NCI-H1694 treated with DMSO at 0.1 percent for 48 hours (cell line): ENCODE measurements at places on chromosomes 11 and 22.

GRCh38 chr22:50139843-50140415 lies 30.6 kb upstream of the PANX2 start:
- no peak for DNase-seq

GRCh38 chr11:72274435-72274834 lies 30.5 kb upstream of the PHOX2A start:
- no peak for DNase-seq

- peak; percentile 65 for DNase-seq
These were observed 68.7 kb upstream of the ASPHD2 start for GRCh38 chr22:26360169-26360885.

GRCh38 chr11:69654660-69655478 lies 13.9 kb downstream of the CCND1 start:
- no peak for DNase-seq

DNA sequence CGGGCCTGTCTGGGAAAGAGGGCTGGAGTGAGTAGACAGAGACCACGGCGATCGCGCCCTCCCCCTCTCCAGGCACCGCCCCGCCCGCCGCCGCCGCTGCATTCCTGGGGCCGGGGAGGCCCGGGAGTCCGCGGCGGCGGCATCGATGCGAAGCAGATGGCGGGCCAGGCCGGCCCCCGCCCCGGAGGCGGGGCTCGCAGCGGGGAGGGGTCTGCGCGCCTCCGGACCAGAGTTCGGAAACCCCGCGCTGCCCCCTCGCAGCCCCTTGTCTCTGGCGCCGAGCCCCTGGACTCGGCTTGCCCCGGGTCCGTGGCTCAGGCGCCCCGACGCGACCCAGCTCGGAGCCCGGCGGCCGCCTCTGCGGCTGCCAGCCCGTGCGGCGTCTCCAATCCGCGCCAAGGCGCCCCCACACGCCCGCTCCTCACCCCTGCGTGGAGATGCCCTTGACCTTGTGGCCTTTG lies 1.3 kb downstream of the SCARF2 start:
- no peak for DNase-seq

GRCh38 chr11:35274909-35275785 lies 136.2 kb downstream of the CD44 start:
- DNase-seq, result peak; percentile 15

GRCh38 chr22:29197096-29197495 lies 8.6 kb upstream of the EMID1 start:
- no peak for DNase-seq

DNA sequence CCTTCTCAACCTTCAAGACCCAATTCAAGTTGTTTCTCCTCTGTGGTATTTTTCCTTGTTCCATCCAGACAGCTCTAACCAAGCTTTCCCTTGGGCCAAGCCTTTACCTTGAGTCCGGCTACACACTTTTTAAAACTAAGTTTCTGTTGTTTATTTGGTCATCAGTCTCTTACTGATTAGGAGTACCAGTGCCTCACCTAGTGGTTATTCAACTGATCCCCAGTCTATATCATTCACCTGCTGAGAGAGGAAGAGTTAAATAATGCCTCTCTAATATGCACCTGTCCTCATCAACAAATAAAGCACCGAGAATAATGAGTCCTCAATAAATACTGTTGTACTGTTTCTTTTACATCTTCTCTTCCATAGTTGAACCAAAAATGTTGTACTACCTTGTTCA lies 160.8 kb downstream of the MSANTD4 start:
- no peak for DNase-seq

DNA sequence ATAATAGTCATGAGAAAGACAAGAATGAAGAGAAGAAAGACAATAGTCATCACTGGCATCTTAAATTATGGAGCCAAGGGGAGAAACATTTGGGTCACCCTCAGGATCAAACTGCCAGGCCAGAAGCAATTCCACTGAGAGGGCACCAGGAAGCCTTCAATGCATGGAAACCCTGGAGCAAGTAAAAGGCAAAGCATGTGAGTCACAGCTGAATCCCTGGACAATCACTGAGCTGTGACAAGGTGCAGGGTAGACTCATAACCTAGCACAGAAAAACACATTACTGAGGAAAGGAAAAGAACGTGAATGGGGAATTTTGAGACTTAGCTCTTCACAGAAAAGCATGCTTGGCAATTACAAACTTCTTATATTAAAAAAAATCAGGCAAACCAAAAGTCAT lies 1.6 kb downstream of the KCNJ1 start:
- no peak for DNase-seq

DNA sequence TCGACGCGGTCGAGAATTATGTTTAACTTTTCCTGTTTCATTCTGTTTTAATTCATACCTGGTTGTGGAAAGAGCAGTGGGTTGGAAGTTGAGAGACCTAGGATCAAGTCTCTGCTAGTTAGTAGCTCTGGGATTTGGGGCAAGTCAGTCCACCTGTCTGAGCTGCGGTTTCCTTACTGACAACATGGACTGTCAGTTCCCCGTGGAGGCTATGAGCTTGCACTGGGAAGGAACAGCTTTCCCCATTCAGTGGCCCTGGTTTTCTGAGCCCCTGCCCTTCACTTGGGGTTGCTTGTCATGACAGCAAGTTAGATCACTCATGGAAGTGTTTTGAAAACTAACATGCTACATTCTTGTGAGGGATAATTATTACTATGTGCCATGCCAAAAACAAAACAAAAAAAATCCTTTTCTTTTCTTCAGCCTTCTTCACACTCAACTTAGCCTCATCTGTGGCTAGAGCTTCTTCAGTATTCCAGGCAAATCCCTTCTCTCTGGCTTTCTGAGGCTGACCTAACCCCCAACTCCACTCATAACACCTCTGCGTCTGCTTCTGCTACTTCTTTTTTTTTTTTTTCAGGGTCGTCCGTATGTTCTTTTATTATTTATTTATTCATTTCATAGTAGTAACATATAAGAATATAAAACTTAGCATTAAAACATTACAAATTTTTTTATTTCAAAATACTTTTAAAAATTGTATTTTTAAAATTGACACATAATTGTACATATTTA lies 43.0 kb upstream of the ZBED5 start:
- DNase-seq, result no peak

DNA sequence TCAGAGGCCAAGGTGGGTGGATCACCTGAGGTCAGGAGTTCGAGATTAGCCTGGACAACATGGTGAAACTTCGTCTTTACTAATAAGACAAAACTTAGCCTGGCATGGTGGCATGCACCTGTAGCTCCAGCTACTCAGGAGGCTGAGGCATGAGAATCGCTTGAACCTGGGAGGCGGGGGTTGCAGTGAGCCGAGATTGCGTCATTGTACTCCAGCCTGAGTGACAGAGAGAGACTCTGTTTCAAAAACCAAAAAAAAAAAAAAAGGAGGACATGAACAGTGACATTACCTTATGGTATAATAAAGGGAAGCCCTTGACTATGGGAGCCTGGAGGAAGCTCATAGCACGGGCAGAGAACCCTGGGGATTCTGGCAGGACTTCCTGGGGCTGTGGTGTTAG lies 16.5 kb upstream of the PLEKHB1 start:
- no peak for DNase-seq

GRCh38 chr11:130454491-130455252 lies 6.2 kb downstream of the ADAMTS15 start:
- DNase-seq, result no peak

GRCh38 chr11:93959663-93960062 lies 61.5 kb upstream of the HEPHL1 start:
- no peak for DNase-seq

- DNase-seq, result no peak
These were observed 13.5 kb downstream of the DCPS start for GRCh38 chr11:126317432-126317755.

DNA sequence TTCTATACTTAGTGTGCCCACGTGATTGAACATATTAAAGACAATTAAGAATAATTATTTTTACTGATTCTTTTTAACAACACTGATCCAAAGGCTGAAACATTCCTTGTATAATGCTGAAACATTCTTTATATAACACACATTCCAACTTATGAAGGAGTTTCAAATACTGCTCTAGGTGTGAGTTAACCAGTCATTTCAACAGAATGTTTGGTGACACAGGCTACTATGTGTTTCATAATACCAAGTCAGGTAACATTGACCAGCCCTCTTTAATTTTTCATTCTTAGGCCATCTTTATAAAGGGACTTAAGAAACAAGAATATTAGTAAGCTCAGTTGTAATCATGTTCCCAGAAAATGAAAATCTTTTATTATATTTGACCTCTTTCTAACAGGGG lies 136.6 kb downstream of the ELP4 start:
- DNase-seq, result no peak

DNA sequence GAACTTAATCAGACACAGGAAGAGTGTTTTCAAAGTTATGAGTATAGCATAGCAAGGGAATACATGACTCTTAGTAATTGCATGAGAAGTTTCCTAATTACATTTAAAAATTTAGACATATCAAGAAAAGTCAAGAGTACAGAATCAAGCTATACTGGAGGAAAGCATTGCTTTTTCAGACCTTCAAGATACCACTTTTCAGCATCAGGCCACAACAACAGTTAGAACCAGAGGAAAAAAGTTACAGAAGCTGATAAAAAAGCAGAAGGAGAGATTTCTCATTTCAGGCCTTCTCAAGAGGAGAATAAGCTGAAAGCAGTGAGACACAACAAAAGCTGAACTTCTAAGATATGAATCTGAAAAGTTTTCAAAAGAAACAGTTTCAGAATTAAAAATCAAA lies 28.1 kb upstream of the QSER1 start:
- DNase-seq, result no peak

DNA sequence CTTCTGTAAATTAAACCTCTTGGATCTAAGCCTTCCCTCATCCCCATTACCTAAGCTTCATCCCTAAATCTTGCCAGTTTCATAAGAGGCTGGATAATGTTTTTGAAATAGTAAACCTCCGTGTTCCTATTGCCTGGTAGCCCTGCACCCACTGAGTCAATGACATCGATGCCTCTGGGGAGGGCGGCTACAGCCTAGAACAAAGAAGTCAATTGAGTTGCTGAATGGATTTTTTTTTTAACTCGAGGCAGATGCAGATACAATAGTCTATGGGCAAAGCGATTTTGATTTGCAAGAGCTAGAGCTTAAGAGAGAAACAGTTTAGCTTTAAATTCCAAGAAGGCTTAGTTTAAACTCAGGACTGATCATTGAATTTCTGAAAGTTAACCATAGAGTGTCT lies 121.3 kb downstream of the NECTIN1 start:
- DNase-seq, result no peak

GRCh38 chr22:41366323-41367029 lies 15.3 kb upstream of the TEF start:
- DNase-seq, result peak; percentile 79

- DNase-seq, result no peak
These were observed 246.6 kb upstream of the PLET1 start for GRCh38 chr11:112507281-112507680.

DNA sequence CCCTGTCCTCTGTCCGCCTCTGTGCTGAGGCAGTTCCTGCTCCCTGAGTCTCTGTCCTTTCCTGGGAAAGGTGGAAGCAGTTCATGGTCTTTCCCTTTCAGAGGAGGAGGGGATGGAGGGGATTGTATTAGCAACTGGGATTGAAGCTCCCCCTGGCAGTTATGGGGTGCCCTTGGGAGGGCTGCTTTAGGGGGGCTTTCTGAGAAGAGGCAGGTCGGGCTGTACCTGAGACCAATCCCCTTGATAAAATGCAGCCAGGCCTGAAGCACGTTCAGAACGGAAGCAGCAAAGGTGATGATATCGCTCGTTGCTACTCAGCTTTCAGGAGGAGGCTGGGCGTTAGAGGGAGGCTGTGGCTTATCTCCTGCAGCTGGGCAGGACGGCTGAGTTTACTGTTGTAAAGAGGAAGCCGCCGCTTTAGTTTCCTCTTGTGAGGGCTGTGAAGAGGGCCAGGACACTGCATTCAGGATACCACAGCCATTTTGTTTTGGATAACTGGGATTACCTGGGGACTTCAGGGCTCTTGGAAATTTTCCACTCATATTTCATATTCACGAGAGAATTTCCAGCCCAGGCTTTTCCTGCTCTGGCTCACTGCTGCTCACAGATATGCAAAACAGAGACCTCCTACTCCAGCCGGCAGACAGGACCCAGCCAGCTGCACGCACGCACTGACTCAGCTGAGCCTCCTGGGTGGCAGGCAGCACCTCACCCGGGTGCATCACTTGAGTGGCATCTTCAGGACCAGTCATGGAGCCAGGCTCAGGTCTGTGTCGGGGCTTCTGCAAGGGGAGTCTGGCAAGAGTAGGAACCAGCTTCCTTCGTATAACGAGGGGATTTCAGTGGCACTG lies 798 bp downstream of the AMPD3 start:
- DNase-seq, result peak; percentile 34

- no peak for DNase-seq
These were observed 288.5 kb downstream of the MN1 start for GRCh38 chr22:27513021-27513420.

GRCh38 chr11:78727816-78728215 lies 153.2 kb upstream of the NARS2 start:
- DNase-seq, result no peak

- no peak for DNase-seq
These were observed 47.5 kb downstream of the IGLL5 start for GRCh38 chr22:22935056-22935545.

- no peak for DNase-seq
These were observed 5.4 kb downstream of the CRY2 start for GRCh38 chr11:45852712-45853101.

DNA sequence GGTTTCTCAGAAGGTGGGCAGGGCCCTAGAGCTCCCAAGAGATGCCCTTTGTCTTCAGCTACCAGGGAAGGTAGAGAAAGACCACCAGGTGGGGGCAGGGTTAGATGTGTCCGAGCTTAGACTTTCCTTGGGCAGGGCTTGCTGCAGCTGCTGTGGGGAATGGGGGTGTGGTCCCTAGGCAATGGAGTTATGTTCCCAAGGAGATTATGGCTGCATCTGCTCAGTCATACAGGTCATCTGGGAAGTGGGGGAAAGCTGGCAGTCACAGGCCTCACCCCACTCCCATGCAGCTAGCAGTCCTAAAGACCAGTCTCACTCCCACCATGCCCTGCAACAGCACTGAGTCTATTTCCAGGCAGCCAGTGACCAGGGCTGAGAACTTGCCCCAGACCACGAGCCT lies 29.5 kb downstream of the MMP27 start:
- no peak for DNase-seq

GRCh38 chr11:78000193-78000592 lies 5.7 kb upstream of the INTS4 start:
- peak; percentile 71 for DNase-seq

- no peak for DNase-seq
These were observed 95.4 kb downstream of the TBC1D22A start for GRCh38 chr22:46857885-46858143.

DNA sequence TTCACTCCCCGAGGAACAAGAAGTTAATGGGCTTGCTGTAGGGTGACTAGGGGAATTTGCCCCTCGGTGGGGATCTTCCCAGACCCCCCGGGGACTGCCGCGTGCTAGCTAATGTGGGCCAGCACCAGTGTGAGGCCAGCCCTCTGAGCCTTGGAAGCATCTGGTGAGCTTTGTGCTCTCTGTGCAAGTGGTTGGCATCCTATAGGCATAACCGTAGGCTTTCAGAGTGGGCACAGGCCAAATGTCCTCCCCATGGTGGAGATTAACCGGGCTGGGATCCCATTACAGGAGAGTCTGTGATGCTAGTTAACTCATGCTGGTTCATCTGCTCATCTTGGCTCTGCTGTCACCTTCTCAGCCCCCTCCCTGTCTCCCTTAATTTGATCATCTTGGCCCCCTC lies 125.7 kb downstream of the TRIM29 start:
- no peak for DNase-seq
